M059J (cell line): ENCODE measurements at places on chromosomes 5 and 9.

GRCh38 chr5:181173027-181173419, 25.6 kb downstream of the OR2V2 start:
- DNase-seq: no peak

DNA sequence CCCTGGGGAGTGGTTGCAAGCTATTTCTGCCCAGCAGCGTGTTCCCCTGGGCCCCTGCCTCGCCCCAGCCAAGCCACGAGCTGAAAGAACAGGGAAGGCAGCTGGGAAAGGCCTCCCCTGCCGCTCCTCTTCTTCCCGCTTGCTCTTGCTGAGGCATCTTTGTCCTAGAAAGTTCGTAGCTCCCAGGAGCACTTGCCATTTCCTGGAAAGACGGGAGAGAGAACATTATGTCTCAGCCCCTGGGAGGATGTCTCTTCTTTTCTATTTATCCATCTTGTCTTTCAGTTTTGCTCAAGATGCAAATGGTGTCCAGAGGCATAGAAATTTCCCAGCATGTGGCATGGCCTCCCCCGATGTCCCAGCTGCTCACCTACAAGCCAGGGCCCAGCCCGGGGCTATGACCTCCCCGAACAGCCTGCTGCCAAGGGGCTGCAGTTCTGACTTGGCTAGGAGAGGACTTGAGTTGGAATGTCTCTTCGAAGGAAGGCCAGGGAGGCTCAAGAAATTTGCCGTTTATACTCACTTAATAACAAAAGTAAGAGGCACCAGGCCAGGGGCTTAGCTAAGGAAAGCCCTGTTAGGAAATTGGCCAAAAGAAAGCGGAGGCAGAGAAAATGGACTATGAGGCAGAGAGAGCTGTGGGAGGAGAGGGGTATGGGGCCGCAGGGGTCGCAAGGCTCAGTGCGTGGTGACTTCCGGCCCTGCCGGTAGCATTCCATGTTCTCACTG, 87.3 kb downstream of the LIFR start:
- no peak for DNase-seq

DNA sequence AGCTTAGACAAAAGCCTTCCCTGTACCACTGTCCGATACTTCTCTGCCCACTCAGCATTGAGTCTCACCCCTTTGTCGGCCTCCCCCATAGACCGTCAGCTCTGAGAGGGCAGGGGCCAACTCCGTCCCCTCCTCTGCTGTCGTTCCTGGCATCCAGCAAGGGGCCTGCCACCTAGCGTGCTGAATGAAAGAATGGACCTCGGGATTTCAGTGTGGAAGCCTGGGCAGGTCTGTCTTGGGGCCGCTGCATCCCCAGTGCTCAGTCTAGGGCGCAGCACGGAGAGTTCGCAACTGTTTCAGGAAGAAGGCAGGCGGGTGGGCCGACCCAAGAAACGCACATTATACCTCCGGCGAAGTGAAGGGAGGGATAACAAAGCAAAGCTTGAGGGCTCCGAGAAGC, 1.5 kb upstream of the TOR1B start:
- no peak for DNase-seq

GRCh38 chr5:170920196-170920595, 58.4 kb downstream of the RANBP17 start:
- no peak for DNase-seq

- DNase-seq: no peak
Observed at GRCh38 chr5:167155387-167156005, 1135.9 kb upstream of the WWC1 start.

GRCh38 chr9:114674798-114675540, 7.0 kb downstream of the TEX48 start:
- peak; percentile 47 for DNase-seq

DNA sequence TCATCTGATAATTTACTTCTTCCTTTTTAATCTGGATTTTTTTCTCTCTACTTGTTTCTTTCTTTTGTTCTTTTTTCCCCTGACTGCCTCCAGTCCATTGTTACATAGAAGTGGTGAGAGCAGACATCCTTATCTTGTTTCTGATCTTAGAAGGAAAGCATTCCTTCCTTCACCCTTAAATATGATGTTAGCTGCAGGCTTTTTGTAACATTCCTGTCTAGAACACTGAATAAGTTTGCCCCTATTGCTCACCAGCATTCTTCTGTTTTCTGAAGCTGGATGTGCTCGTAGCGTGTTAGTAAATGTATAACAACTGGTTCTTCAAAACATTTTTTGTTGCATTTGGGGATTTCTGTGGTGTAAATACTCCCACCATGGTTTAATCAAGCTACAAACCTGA, 136.7 kb upstream of the NFIL3 start:
- DNase-seq: peak; percentile 79

DNA sequence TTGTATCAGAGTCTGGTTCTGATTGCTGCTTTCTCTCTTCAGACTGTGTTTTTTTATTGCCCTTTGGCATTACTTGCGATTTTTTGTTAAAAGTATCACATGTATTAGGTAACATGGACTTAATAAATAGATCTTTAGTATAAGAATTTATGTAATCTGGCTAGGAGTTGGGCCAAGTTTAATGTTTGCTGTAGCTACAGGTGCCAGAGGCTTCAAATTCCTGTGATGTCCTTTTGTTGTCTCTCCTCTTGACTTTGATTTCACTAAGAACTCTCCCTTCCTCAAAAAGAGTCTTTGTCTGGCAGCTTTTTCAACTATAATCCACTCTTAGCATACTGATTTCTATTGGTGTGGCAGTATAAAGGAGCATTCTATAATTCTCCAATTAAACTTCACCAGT, 313.1 kb downstream of the DTWD2 start:
- no peak for DNase-seq

GRCh38 chr5:107766439-107766838, 95.7 kb upstream of the EFNA5 start:
- no peak for DNase-seq

DNA sequence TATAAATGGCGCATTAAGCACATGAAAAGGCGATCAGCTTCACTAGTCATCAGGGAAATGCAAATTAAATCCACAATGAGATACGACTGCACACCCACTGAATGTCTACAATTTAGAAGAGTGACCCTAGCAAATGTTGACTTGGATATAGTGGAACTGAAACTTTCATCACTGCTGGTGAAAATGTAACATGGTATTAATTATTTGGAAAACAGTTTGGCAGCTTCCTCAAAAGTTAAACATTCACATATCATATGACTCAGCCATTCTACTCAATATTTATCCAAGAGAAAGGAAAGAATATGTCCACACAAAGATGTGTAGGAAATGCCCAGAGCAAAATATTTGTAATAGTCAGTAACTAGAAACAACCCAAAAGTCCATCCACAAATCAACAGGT, 146.5 kb downstream of the LPAR1 start:
- peak; percentile 26 for DNase-seq

- DNase-seq: peak; percentile 64
Observed at GRCh38 chr9:118652912-118653311, 716.3 kb downstream of the BRINP1 start.
